ENCODE measurements at places on chromosomes 2 and 18.

DNA sequence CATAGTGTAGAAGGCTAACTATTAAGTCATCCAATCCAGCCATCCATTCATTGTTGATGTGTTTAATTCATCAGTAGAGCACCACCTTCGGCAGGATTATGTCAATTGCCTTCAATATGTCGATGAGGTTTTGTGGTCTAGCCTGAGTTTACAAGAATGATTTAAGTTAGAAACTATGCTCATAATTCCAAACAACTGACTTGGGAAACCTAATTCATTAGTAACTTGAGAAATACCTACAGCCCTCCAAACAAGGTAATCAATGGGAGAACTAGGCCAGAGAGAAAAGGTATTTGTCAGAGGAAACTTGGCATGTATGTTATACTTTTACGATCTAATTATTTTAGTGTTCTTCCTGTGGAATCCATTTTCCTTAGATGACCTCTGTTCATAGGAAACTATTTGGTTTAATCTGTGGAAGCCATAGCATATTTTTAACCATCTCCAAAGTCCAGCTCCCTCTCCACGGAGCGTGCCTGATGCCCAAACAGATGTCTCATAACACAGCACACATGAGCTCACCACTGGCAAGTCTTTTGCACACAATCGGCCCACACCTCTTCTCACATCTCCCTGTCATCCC lies 148.5 kb downstream of the GFPT1 start:
- DNase-seq, result no peak

DNA sequence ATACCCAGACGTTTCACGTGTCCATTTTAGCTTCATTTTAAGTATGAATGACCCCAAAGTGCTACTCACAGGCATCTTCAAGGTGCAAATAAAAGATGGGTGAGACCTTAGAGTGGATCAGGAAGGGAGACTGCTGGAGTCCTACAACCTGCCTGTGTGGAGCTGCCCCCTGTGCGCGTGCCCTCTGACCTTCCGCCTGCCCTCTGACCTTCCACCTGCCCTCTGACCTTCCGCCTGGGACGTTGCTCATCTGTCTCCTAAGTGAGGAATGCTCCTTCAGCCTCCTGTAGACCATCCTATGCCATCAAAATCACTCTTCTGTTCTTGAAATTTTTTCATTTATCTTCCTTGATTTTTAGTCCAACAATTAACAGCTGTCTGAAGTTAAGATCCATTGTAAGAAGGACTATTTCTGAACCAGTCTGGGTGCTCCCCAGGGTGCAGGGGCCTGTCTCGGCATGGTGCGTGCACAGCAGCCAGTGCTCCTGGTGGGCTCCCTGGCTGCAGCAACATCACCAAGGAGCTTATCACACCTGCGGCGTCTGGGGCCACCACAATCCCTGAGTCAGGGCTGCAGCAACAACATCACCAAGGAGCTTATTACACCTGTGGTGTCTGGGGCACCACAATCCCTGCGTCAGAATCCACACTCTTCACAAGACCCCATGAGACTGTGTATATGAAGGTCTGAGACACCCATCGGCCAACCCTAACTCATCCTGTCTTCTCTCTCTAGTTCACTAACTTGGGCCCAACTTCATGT lies 86.0 kb downstream of the TPO start:
- DNase-seq, result no peak

- no peak for DNase-seq
Observed at GRCh38 chr18:68323921-68324320, 391.0 kb downstream of the TMX3 start.

- no peak for DNase-seq
Observed at GRCh38 chr2:187468262-187468661, 20.2 kb upstream of the CALCRL start.

All from COR-L47 (cell line).